ENCODE measurements at places on chromosomes 1 and 21. TPM values are rescaled to one million over a fixed set of nuclear protein-coding genes. Genes with fewer than 3 reads are reported as not detected.

GRCh38 chr1:176964687-176965086, 199.8 kb downstream of the ASTN1 start:
- no peaks in the 10 kb centered on the region for H3K36me3 ChIP-seq
- H3K4me3 ChIP-seq, result no peak overlapping the region
- H3K4me1 ChIP-seq, result no peaks in the 10 kb centered on the region
- H3K27ac ChIP-seq, result no peak overlapping the region
- no peak for DNase-seq

DNA sequence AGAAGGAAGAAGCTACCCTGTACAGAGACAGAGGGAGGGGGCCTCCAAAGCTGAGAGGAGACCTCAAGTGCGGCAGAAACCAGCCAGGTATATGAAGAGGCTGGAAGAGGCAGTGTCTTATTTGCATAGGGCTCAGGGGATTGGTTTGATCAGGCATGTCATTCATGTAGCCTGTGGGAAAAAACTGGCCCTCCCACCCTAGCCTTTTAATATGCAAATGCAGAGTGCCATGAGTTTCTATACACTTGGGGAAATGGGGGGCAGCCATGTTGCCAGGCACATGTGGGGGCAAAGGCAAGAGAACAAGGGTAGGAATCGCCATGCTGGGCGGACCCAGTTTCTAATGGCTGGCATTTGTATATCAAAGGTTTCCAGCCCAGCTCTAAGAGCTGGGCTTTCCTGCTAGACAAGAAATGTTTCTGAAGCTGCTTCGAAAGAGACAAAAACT, 172.7 kb downstream of the RASAL2 start:
- no peak overlapping the region for H3K4me3 ChIP-seq
- no peaks in the 10 kb centered on the region for H3K27me3 ChIP-seq
- H3K36me3 ChIP-seq, result no peaks in the 10 kb centered on the region
- no peaks in the 10 kb centered on the region for H3K4me1 ChIP-seq
- H3K27ac ChIP-seq, result no peak overlapping the region
- DNase-seq, result no peak

DNA sequence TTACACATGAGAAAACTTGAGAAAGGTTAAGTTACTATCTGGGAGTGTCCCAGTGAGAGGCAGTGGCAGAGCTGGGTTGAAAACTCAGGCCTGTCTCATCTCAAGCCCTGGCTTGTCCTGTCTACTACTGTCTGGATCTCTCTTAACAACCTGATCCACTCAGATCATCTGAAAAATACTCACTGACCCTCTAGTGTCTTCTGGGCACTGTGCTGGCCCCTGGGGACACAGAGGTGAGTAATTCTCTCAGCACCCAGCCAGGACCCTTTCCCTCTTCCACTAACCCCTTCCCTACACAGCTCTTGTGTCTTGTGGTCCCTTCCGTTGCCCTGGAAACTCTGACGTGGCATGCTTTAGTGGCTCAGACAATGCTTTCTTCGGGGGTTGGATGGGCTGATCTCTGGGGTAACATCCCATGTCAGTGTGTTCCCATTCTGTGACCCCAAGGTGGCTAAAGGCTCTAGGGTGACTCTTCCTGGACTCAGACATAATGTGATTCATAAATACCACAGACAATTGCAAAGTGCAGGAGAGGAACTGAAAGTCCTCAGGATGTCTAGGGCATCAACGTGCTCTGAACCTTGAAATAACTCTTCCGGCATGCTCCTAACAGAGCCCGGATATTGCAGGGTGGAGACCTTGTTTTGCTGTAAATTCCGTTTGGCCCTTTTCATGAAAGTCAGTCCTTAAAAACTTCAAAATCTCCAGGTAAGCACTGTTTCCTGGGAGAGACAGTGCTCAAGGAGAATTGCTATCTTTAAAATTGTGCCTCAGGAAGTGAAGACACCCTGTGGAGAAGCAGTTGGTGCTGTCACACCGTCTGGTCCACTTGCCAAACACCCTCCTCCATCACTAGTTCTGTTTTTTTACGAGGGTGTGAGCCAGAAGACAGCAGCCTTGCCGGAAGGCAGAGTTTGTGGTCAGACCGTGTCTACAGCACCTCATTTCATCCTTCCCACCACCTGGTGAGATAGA, 4.0 kb downstream of the SHISAL2A start:
- H3K36me3 ChIP-seq, result no peaks in the 10 kb centered on the region
- H3K4me3 ChIP-seq, result peak overlapping the region; percentile 19
- peaks cover 63% of the 10 kb centered on the region for H3K4me1 ChIP-seq
- peak; percentile 81 for DNase-seq
- H3K27ac ChIP-seq, result peak overlapping the region; percentile 95
- no peaks in the 10 kb centered on the region for H3K27me3 ChIP-seq

DNA sequence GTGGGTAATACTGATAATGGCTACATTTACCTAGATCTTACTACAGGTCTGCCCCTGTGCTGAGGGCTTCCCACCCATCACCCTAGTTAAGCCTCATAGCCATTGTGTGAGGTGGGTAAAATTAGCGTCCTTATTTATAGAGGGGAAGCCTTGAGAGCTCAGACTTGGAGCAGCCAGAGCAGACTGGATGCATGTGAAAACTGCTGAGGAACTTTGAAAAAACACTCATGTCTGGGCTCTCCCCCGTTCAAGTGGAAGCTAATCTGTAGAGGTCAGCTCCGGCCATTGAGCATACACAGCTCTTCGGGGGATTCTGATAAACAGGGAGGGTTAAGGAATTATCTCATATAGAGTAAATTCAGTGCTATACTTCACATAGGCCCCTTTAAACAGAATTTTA, 389.7 kb downstream of the RPS6KC1 start:
- no peaks in the 10 kb centered on the region for H3K36me3 ChIP-seq
- no peak overlapping the region for H3K4me3 ChIP-seq
- no peak overlapping the region for H3K27ac ChIP-seq
- H3K27me3 ChIP-seq, result no peaks in the 10 kb centered on the region
- no peaks in the 10 kb centered on the region for H3K4me1 ChIP-seq
- DNase-seq, result no peak

- no peak overlapping the region for H3K4me3 ChIP-seq
- no peaks in the 10 kb centered on the region for H3K4me1 ChIP-seq
- no peaks in the 10 kb centered on the region for H3K36me3 ChIP-seq
- H3K27ac ChIP-seq, result no peak overlapping the region
Measured at GRCh38 chr1:83083589-83084224, 915.2 kb downstream of the TTLL7 start.

DNA sequence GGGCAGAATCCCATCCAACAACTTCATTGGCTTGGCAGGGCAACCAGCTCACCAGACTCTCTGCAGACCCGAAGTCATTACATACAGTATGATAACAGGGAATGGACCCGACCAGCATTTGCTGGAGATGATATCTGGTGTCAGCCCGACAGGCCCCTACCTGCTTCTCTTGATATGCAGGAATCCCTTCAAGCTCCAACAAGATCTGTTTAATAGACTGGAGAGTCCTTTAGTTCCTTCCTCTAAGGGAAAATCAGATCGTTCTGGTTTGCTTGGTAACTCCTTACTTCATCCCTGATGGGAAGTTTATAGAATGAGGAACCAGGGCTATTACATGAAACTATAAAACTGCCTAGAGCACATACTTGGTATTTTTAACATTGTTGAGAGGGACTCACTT, 61.2 kb downstream of the EDARADD start:
- no peaks in the 10 kb centered on the region for H3K36me3 ChIP-seq
- no peaks in the 10 kb centered on the region for H3K27me3 ChIP-seq
- no peak overlapping the region for H3K4me3 ChIP-seq
- no peak overlapping the region for H3K27ac ChIP-seq

GRCh38 chr1:157181790-157182189, 43.6 kb upstream of the ETV3 start:
- no peaks in the 10 kb centered on the region for H3K4me1 ChIP-seq
- no peak overlapping the region for H3K27ac ChIP-seq

GRCh38 chr1:1796466-1796865, 18.2 kb upstream of the NADK start:
- peak; percentile 27 for DNase-seq
- H3K4me1 ChIP-seq, result no peaks in the 10 kb centered on the region
- no peaks in the 10 kb centered on the region for H3K27me3 ChIP-seq
- peaks cover 88% of the 10 kb centered on the region for H3K36me3 ChIP-seq
- H3K27ac ChIP-seq, result no peak overlapping the region

DNA sequence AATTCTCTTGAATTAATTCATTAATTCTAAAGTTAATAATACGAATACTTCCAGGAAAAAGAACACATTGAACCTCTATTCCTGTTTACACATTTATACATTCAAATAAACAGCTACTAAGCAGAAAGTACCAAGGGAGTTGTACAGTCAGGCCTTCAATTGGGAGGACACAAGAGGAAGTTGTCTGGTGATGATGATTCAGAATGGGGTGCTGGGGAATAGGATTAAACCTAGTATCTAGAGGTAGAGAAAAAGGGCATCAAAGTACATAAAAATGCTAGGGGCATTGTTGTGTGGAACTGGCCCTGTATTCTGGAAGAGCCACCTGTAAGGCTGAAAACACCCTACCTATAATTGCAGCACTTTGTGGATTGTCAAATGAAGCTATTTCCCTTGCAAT, 71.7 kb upstream of the MROH9 start:
- no peaks in the 10 kb centered on the region for H3K4me1 ChIP-seq
- no peaks in the 10 kb centered on the region for H3K36me3 ChIP-seq
- no peak for DNase-seq
- no peaks in the 10 kb centered on the region for H3K27me3 ChIP-seq
- no peak overlapping the region for H3K4me3 ChIP-seq

DNA sequence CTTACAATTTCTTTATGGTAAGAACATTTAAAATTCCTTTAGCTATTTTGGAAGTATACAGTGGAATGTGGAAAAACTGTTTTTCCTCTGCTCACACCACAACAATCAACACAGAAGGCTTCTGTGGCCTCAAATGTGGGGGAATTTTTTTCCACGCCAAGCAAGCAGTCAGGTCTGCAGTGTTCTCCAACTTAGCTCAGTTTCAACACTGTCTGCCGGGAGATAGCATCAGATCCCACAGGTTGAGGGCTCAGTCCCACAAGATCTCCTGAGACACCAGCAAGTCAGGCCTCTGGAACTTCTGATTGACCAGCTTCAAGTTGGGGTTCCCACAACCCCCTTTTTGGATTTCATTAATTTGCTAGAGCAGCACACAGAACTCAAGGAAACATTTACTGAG, 50.3 kb downstream of the PTBP2 start:
- H3K27me3 ChIP-seq, result no peaks in the 10 kb centered on the region
- no peak overlapping the region for H3K27ac ChIP-seq
- no peak for DNase-seq
- no peaks in the 10 kb centered on the region for H3K4me1 ChIP-seq
- peaks cover 3% of the 10 kb centered on the region for H3K36me3 ChIP-seq

- H3K4me3 ChIP-seq, result no peak overlapping the region
- H3K36me3 ChIP-seq, result peaks cover 12% of the 10 kb centered on the region
- H3K4me1 ChIP-seq, result no peaks in the 10 kb centered on the region
- no peaks in the 10 kb centered on the region for H3K27me3 ChIP-seq
- DNase-seq, result no peak
Measured at GRCh38 chr1:30982937-30983336, 74.4 kb upstream of the SDC3 start.

- H3K27ac ChIP-seq, result no peak overlapping the region
- no peak overlapping the region for H3K4me3 ChIP-seq
- no peaks in the 10 kb centered on the region for H3K27me3 ChIP-seq
- DNase-seq, result no peak
- H3K36me3 ChIP-seq, result no peaks in the 10 kb centered on the region
Measured at GRCh38 chr1:43622901-43623780, 26.8 kb upstream of the KDM4A start.

DNA sequence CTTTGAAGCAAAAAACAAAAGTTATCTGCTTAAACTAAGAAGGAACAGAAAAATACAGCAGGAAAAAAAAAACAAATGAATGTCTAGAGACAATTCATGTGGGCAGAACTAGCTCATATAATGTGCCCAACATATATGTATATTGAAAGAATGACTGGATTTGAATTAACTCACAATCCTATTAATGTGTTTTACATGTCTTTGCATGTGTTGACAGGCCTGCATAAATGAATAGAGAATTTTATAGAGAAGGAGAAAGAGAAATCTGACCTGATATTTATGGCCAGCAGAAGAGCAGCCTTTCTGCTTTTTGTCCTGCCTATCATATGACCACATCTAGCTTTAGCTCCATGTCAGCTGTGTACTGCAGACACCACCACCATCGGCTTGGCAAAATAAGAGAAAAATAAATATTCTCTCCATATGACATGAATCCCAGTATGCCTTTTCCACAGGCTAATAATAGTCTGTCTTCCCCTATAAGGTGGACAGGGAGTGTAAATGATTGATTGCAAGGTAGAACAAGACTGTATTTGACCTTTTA, 171.5 kb upstream of the PALMD start:
- no peak overlapping the region for H3K4me3 ChIP-seq
- H3K27me3 ChIP-seq, result no peaks in the 10 kb centered on the region
- no peaks in the 10 kb centered on the region for H3K4me1 ChIP-seq
- H3K27ac ChIP-seq, result no peak overlapping the region
- no peak for DNase-seq

GRCh38 chr21:42144679-42145568, 73.8 kb downstream of the UMODL1 start:
- H3K36me3 ChIP-seq, result no peaks in the 10 kb centered on the region
- H3K4me1 ChIP-seq, result peaks cover 3% of the 10 kb centered on the region
- no peaks in the 10 kb centered on the region for H3K27me3 ChIP-seq
- no peak overlapping the region for H3K27ac ChIP-seq
- no peak overlapping the region for H3K4me3 ChIP-seq
- no peak for DNase-seq

- no peak for DNase-seq
- no peaks in the 10 kb centered on the region for H3K4me1 ChIP-seq
- H3K4me3 ChIP-seq, result no peak overlapping the region
- H3K27ac ChIP-seq, result no peak overlapping the region
- no peaks in the 10 kb centered on the region for H3K36me3 ChIP-seq
- H3K27me3 ChIP-seq, result no peaks in the 10 kb centered on the region
Measured at GRCh38 chr1:115118611-115119010, 29.3 kb upstream of the TSPAN2 start.

GRCh38 chr1:171032822-171033702, 57.6 kb upstream of the FMO3 start:
- H3K36me3 ChIP-seq, result no peaks in the 10 kb centered on the region
- H3K4me3 ChIP-seq, result no peak overlapping the region
- no peaks in the 10 kb centered on the region for H3K27me3 ChIP-seq
- no peak for DNase-seq
- H3K4me1 ChIP-seq, result no peaks in the 10 kb centered on the region
- no peak overlapping the region for H3K27ac ChIP-seq

GRCh38 chr1:170730438-170730837, 66.5 kb downstream of the PRRX1 start:
- no peaks in the 10 kb centered on the region for H3K36me3 ChIP-seq
- DNase-seq, result no peak

DNA sequence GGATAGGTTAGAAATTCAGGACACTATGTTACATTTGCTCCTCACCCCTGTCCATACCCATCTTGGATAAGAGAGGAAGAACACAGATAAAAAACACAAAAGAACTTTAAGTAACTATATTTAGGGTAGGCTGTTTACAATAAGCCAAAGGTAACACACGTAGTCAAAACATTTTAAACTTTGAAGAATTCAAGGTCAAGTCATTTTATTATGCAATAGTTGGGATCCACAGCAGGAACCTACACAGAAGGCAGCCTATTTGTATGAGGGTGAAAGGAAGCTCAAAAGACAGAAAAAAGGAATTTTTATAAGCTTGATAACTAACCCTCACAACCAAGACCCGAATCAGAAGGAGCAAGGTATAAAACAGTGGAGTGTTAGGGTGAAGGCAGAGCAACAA, 89.6 kb downstream of the ZSWIM5 start:
- H3K27ac ChIP-seq, result no peak overlapping the region
- H3K4me1 ChIP-seq, result peaks cover 20% of the 10 kb centered on the region
- no peak for DNase-seq
- H3K27me3 ChIP-seq, result no peaks in the 10 kb centered on the region
- no peaks in the 10 kb centered on the region for H3K36me3 ChIP-seq

Gene OLIG2
- not detected for polyA plus RNA-seq

Gene PTGER3
- polyA plus RNA-seq, result not detected

Gene ANGPTL3
- polyA plus RNA-seq, result not detected

Gene AQP10
- not detected for polyA plus RNA-seq

Gene ZMYND12
- 1.6 TPM for polyA plus RNA-seq

Gene MR1
- polyA plus RNA-seq, result 29.8 TPM

Gene SLC45A3
- not detected for polyA plus RNA-seq

Gene DMRTA2
- not detected for polyA plus RNA-seq
